ENCODE measurements at places on chromosomes 5 and 9.

GRCh38 chr5:96439477-96440184 is 6.6 kb upstream of the PCSK1 start:
- no peak for DNase-seq

DNA sequence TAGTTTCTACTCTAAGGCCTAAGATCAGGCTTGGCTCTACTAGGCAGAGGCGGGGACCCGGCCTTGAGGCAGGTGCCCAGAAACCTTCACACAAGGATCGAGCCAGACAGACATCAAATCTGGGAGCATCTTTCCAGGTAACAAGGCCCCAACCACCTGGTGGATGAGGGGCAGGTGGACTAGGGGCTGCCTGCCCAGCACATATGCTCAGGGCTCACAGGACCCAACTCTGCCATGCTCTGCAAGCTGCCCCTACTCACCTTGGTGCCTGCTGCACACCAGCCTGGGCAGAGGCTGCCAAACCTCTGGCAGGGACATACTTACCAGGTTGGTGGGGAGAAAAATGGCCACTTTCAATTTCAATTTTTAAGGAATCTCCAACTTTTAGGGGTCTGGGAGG is 2.2 kb upstream of the ZNF618 start:
- DNase-seq: no peak

GRCh38 chr5:66713998-66714397 is 117.8 kb downstream of the MAST4 start:
- no peak for DNase-seq

DNA sequence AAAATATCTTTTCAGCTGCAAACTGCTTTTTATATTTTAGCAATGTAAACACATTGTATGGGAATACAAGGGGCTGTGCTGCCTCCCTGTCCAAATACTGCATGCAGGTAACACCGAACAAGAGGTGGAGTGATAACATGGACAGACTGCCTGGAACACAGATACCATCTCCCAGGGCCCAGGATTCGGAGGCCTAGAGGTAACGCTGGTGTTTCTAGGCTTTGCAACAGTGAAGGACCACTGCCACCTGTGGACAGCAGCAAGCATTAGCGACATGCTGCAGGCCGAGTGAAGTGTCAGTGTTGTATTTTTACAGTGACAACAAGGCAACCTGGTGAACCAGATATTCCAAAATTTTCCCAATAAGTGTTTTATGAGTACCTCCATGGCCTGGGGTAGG is 379.1 kb downstream of the DMRT2 start:
- DNase-seq: no peak

DNA sequence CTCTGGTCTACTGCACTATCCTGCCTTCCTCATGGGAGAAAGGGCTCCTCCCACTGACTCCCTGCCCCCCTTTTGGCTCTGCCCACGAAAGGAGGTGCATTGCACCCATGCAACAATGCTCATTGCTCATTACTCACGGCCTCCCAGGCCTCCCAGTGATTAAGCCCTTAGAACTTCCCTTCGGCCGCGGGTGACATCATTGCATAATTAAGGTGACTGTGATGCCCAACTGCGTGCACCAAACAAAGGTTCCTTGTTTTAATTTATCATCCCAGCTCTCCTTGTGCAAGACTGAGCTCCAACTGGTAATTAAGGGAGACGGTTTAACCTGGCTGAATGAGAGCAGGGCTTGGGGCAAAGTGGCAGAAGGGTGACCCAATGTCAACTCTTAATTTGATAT is 180.4 kb downstream of the GAS1 start:
- no peak for DNase-seq

DNA sequence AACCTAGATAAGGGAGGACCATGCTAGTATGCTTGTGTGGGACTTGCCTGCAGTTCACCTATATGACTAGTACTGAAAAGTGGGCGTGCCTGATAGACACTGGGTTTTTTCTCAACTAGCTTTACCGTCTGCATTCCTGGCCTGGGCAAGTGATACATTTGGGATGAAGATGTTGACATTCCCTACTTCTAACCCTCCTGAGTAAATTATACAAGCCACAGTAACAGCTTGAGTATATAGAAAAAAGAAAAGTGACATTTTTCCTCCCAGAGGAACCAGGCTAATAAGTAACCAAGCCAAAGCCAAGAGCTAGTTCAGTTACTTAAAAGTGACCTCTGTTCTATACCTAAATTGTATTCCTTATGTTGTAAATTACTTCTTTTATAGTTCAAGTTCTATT is 153.8 kb upstream of the CYLC2 start:
- no peak for DNase-seq

DNA sequence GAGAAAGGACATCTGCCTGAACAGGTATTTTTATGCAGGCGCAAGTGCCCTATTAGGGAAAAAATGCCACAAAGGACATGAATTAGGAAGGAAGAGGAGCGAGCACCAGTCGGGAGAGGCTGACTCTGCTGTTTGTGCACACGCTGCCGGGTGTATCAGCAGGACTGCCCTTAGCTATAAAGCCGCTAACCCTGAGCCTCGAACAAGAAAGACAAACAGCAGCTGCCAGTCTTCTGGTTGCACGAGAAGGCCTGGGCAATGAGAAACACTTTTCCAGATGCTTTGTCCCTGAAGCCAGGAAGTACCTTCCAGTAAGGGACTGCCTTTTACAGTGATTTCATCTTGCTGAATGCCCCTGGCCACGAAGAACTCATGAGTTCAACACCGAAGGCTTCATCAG is 12.6 kb downstream of the QSOX2 start:
- no peak for DNase-seq

DNA sequence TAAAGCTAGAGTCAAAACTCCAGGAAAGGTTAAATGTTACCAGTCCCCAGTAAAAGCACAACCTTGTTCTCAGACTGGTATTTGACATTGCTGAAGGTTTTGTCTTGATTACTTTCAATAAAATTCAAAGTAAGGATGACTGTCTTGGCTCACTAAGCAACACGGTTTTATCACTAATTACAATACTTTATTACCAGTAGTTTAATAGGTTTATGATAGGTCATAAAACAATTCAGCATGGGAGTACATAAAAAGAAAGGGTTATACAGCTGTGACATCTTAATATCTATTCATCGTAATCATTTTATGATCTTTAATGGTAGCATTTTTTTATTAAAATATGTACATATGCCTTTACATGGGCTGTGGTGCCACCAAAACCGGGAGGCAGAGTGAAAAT is 370.7 kb upstream of the IRX2 start:
- no peak for DNase-seq

- peak; percentile 37 for DNase-seq
These were observed 68.4 kb downstream of the ANKRD33B start for GRCh38 chr5:10632110-10632761.

DNA sequence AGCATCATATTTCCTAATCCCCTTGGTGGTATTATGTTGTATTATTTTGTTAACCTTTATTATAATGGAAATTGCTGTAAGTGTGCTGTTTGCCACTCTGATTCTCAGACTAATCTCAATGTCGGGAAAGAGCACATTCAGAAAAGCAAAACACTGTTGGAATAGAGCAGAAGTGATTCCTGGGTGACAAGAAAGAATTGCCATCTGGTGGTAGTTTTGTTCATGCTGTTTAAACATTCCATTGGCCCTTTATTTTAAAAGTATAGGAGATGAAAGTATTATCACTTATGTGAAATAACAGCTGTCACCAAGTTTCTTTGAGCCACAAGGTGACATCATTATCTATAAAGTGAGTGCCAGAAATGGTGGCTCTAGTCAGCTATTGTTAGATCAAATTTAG is 301.3 kb upstream of the SGCD start:
- no peak for DNase-seq

- no peak for DNase-seq
These were observed 1.6 kb upstream of the OXCT1 start for GRCh38 chr5:41871852-41872251.

DNA sequence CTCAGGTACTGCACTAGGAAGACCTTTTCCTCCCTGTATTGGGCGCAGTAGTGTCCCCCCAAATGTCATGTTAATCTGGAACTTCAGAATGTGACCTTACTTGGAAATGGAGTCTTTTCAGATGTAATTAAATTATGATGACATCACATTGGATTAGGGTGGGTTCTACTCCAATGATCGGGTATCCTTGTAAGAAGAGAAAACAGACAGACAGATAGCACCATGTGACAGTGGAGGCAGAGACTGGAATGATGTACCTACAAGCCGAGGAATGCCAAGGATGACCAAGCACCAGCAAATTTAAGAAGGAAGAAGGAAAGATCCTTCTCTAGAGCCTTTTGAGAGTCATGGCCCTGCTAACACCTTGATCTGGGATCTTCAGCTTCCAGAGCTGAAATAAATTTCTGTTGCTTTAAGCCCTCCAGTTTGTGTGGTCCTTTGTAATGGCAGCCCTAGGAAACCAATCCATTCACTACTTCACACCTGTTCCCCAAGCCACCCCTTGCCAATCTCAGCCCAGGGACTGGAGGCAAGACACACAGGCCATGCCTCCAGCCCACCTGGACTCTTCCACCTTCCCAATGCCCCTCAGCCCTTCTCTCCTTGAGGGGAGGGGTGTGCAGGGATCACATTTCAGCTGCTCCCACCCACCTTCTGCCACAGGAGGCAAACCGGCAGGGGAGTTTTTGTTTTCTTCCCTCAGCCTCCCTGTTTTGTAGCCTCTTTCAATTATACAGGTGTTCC is 1.6 kb downstream of the CCNJL start:
- no peak for DNase-seq

- no peak for DNase-seq
These were observed 1348.7 kb upstream of the C9orf72 start for GRCh38 chr9:28921857-28922500.

DNA sequence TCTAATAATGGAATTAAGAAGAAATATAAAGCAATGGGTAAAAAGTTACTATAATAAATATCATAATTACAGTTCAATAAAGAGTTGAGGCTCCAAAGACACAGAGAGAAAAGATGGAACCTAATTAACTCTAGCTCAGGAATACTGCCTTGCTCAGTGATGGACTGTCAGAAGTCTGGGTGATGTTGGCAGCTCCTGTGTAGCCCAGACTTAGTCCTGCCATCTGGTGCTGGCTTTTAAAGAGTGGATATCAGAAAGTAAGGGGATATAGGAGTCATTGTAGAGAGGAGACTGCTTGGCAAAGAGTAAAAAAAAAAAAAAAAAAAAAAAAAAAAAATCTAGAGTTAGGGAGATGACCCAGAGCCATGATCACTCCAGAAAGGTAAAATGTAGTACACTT is 551.9 kb upstream of the DMAC1 start:
- DNase-seq: no peak

- DNase-seq: no peak
These were observed 30.9 kb downstream of the GSN start for GRCh38 chr9:121298689-121299466.

- DNase-seq: no peak
These were observed 90.8 kb downstream of the HACD4 start for GRCh38 chr9:20940447-20941173.

- no peak for DNase-seq
These were observed 53.9 kb downstream of the BARX1 start for GRCh38 chr9:93900971-93901861.

GRCh38 chr5:1633605-1634336 is 110.0 kb upstream of the LPCAT1 start:
- DNase-seq: peak; percentile 69

Measured in stimulated activated CD4-positive, alpha-beta T cell treated with anti-CD3 and anti-CD28 coated beads, Interleukin-12 subunit alpha, Interleukin-12 subunit beta, amount 100 ng/mL, for 4 hours (primary cell).